Activated gamma-delta T cell treated with Interleukin-2 at 50 U/mL for 16 hours (primary cell): ENCODE measurements at places on chromosomes 1 and 21.

- DNase-seq: peak; percentile 32
Measured at GRCh38 chr1:12617511-12617900, 504 bp downstream of the DHRS3 start.

GRCh38 chr1:222543817-222544216 is 4.1 kb downstream of the HHIPL2 start:
- no peak for DNase-seq

DNA sequence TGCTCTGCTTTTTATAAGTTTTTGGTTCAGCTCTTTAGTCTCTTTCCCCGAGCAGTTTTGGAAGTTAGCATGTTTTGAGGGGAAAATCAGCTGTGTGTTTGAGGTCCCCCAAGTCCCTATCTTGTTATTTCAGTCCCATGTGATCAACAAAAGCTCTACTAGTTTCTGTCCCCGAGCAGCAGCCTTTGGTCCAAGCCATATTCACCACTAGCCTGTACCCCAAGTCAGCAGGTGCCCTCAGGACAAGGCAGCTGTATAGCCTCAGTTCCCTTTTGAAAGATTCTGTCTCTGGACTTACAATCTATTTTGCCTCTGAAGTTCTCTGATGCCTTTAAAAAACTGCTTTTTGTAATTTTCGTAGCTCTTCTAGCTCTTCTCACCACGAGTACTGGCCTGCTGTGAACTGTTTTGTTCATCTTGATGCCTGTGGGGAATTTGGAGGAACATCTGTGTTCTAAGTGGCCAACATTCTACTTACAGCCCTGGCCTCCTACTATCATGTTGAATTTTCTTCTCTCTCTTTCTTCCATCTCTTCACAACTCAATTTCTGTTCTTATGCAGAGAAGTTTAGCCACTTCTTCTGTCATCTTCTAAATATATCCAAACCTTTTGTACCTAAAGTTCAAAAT is 16.7 kb downstream of the UAP1 start:
- no peak for DNase-seq

DNA sequence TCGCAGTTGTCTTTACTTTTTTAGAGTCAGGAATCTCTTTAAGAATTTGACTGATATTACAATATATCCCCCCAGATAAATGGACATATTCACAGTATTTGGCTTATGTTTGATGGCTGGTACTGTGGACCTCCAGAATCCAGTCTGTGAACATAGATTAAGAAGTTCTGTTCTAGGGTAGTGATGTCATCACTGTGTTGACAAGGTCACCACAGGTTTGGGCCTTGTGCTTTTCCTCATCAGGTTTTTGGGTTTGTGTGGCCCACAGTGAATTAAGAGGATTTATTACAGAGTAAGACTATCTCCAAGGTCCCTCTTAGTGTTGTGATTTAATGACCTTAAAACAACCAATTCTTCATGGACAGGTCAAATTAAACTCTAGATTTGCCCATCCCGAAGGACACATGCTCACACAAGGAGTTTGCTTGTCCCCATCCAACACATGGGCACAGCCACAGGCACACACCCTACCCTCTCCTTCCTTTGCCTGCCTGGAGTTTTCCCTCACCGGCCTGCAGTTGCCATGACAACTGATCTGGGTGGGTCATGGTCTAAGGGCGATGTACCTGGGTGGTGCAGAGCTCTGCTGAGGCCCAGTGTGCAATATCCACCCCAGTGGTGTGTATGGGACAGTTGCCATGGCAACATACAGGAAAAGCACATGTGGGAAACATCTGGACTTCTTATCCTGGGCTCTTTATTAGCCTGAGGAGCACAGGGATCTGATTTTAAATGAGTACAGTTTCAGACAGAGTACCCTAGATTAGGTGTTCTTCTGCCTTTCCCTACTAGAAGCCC is 98.6 kb downstream of the NAV1 start:
- DNase-seq: no peak

- DNase-seq: no peak
Measured at GRCh38 chr21:39373634-39374033, 24.7 kb upstream of the HMGN1 start.

DNA sequence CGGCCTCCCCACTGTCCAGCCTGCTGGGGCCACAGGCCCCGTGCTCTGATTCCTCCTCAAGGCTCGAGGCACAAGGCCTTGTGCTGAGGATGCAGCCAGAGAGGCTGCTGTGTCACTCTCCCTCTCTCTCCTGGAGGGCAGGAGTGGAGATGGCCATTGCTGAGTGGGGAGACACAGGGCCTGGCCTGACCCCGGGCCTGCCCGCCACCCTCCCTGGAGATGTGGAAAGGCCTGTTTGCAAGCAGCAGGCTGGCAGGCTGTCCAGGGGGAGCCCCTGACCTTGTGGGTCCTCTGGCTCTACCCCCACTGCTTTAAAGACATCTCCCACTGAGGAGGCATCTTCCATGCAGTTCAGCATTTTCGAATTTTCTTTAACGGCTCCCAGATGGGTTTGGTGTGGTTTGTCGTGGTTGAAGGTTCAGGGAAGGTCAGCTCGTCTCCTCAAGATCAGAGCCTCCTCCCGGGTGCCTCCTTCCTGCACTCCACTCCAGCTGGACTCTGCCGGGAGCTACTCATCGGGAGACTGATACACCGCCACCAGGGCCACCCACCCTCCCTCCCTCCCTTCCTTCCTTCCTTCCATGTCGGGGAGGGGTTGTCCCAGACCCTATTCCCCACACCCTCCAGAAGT is 69.1 kb downstream of the SPSB1 start:
- DNase-seq: no peak

DNA sequence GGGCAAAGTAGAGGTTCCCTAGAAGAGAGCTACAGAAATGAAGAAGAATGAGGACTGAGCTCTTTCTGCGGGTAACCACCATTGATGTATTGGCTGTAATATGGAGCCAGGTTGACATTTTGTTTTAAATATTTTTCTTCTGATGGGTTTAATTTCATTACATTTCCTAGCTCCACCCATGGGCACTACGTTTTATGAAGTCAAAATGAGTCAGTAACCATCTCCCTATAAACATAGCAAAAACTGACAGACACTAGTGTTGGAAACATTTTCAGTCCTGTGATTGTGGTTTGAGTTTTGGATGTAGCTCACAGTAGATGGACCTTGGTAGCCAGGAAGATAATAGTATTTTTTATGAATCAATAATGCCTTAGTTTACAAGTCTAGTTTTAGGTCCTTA is 470.4 kb upstream of the B3GALT2 start:
- no peak for DNase-seq

DNA sequence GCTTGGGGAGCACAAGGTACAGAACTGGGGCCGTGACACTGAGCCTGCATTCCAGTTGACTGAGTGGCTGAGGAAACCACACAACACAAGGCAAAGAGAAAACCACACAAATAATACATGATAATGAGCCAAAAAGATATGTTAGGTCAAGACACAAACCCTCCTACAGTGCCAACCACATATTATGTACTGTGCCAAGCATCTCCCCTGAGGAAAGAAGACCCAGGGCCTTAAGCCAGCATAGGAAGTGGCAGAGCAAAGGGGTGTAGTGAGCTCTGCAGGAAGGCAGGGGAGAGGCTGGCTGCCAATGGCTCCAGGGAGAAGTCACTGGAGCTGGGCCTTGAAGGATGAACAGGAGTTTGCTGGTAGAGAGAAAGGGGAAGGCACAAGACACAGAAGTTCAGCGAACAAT is 28.2 kb downstream of the CTNNBIP1 start:
- DNase-seq: no peak

DNA sequence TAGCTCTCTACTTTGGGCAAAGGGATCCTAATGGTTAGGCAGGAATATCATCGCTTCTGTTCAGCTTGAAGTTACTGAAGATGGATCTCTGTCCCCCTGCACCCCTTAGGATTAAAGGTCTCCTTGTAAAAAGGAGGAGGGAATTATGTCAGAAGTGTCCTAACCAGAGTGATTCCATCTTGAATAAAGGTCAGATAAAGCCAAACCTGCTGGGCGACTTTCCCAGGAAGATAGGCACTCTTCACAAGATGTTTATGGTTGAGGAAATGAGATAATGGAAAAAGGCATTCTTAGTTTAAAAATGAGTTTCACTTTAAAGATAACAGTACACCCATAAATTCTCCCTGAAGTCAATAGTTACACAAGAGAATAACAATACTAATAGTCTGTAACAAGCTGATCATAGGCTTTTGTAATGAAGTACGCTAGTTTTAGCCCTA is 1.7 kb upstream of the NENF start:
- no peak for DNase-seq

DNA sequence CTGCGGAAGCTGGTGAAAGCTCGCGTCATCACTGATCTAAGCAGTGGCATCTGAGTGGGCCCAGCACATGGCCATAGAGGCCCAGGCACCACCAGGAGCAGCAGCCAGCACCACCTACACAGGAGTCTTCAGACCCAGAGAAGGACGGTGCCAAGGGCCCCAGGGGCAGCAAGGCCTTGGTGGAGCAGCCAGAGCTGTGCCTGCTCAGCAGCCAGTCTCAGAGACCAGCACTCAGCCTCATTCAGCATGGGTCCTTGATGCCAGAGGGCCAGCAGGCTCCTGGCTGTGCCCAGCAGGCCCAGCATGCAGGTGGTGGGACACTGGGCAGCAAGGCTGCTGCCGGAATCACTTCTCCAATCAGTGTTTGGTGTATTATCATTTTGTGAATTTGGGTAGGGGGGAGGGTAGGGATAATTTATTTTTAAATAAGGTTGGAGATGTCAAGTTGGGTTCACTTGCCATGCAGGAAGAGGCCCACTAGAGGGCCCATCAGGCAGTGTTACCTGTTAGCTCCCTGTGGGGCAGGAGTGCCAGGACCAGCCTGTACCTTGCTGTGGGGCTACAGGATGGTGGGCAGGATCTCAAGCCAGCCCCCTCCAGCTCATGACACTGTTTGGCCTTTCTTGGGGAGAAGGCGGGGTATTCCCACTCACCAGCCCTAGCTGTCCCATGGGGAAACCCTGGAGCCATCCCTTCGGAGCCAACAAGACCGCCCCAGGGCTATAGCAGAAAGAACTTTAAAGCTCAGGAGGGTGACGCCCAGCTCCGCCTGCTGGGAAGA is 3.2 kb upstream of the ARTN start:
- DNase-seq: no peak

GRCh38 chr1:219113261-219113660 is 60.4 kb upstream of the LYPLAL1 start:
- no peak for DNase-seq

DNA sequence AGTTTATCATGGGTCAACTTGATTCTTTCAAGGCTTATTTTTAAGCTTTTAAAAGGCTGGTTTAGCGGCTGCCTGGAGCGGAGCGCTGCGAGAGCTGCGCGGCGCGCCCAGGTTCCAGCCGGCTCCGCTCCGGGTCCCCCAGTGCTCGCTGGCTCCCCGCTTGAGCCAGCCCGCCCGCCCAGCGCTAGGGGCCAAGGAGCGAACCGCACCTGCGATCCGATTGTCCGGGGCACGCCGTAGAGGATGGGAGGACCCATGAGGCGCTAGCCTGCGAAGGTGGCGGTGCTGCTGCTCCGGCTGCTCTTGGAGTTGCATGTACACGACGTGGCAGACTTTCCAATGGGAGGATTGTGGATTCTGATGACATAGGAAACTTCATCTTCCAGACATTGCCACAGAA is 9.9 kb upstream of the CFHR4 start:
- DNase-seq: no peak

- DNase-seq: no peak
Measured at GRCh38 chr21:28522014-28522799, 470.5 kb downstream of the LTN1 start.

- no peak for DNase-seq
Measured at GRCh38 chr1:14102180-14102579, 402.2 kb downstream of the PRDM2 start.

DNA sequence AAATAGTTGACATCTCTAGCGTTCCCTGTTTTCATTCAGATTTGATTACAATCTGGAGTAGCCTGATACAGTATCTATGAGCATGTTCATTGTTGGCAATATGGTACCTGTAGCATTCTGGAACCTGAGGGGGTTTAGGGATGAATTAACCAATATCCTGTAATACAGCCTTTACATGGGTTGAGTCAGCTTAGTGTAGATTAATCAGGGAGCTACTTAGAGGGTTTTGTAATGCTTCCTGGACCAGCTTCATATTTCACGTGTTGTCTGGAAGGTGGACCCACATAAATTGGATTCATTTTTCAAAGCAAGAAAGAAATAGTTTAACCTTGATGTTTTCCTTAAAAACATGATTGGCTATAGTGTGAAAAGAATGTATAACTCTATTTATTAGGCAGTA is 3.6 kb downstream of the OTUD3 start:
- DNase-seq: no peak

- no peak for DNase-seq
Measured at GRCh38 chr1:171576144-171576543, 45.9 kb upstream of the MYOCOS start.

GRCh38 chr1:109821831-109822745 is 58.4 kb upstream of the EPS8L3 start:
- DNase-seq: no peak

- DNase-seq: peak; percentile 43
Measured at GRCh38 chr1:22104865-22105437, 37.9 kb downstream of the WNT4 start.

- DNase-seq: no peak
Measured at GRCh38 chr1:168637350-168637991, 61.1 kb downstream of the XCL1 start.

DNA sequence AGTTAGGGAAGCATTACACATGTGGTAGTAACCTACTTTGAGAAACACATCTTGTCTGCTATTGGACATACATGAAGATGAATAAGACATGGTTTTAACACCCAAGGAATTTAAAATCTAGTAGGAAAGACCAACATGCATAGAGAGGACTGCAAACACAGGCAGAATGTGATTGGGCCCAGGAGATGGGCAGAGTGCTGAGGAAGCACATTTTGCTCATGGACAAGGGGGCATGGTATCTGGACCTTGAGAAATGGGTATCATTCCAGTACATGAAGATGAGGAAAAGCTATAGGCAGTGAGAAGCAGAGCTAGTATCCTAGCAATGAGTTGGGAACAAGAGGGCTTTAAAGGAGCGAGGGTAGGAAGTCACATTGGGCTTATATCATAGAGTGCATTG is 142.7 kb downstream of the SPATA46 start:
- no peak for DNase-seq

- no peak for DNase-seq
Measured at GRCh38 chr1:101975371-101975770, 21.4 kb downstream of the OLFM3 start.

- no peak for DNase-seq
Measured at GRCh38 chr1:184028854-184029623, 8.5 kb downstream of the COLGALT2 start.

DNA sequence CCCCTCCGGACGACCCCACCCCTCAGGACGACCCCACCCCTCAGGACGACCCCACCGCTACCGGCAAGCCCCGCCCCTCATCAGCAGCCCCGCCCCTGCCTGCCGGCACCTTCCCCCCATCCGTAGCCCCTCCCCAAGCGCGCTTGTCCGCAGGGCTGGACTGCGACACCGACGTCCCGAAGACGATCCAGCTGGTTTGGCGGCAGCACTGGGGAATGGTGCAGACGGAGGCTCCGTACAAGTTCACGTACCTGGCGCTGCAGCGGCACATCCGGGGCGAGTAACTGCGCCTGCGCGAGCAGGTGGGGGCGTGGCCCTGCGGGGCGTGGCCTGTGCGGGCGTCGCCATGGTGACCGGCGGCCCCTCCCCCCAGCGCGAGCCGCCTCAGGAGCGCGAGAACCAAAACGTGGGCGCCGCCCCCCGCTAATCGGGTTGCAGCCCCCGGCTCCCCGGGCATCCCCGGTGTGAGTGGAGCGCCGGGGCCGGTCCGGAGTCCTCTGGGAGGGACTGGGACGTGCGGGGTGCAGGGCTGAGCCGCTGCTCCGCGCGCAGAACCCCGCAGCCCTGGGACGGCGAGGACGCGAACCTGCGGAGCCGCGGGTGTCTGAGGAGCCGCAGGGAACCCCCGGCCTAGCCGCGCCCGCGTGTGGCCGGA is 4.9 kb downstream of the RNF223 start:
- DNase-seq: peak; percentile 91

GRCh38 chr1:160045653-160046052 is 13.9 kb upstream of the PIGM start:
- no peak for DNase-seq
